NCI-H2029 treated with DMSO at 0.1 percent for 48 hours (cell line): ENCODE measurements at places on chromosomes 7 and 10.

DNA sequence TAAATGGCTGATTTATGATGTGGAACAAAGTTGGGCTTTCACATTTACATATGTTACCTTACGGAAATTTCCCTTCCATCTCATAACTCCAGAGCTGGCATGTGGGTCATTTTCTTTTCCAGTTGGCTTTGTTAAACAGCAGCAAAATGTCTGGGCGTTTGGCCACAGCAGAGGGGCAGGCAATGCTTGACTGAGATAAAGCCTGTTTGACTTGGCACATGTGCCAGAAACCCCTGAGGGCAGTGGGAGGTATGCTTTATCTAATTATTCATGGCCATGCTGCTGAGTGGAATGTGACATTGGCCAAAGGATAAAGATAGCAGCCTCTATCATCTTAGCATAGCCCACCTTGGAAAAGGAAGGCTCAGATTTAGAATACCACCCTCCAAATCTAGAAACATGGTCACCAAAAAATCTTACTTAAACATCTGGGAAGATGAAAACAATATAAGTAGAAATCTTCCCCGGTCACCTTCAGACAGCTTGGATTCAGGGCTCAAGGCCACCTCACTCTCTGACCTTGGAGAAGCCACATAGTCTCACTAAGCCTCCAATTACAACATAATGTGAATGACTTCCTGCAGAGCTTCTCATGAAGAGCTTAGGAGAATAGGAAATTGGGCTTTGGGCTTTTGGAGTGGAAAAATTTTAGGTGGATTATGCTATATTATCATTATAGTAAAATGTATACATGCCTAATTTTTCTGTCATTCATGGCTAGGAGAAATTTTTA lies 101.5 kb downstream of the GRM3 start:
- peak; percentile 76 for DNase-seq

- no peak for DNase-seq
Observed at GRCh38 chr10:30701451-30702173, 72.1 kb upstream of the LYZL2 start.

DNA sequence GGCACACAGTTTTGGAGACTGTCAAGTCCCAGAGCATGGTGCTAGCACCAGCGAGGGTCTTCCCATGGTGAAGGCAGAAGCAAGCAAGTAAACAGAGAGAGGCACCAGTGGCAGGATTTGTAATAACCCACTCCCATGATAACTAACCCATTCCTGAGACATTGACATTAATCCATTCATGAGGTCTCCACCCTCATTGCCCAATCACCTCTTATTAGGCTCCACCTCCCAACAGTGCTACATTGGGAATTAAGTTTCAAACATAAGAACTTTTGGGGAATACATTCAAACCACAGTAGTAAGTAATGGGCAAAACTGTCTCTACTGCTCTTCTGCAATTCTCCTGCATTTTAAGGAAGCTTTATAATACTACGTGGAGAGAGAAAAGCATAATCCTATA lies 193.6 kb downstream of the CACNA2D1 start:
- no peak for DNase-seq

GRCh38 chr7:113856010-113856409 lies 62.8 kb downstream of the PPP1R3A start:
- DNase-seq, result no peak

DNA sequence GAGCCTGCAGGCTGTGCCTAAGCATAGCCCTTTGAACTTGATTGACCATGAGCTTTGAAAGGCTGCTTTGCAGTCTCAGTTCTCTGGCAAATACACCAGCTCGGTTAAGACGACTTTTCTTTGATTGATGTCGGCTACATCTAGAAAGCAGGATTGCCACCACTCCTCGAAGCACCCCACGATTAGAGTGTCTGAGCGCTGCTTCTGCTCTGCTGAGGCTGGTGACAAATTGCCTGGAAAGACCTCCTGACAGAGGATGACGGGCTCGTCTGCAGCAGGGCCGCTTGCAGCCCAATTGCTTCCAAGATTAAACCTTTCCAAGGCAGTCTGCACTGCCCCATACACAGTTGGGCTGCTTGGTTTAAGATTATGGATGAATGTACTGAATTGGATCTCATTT lies 182.0 kb downstream of the CUX1 start:
- no peak for DNase-seq

DNA sequence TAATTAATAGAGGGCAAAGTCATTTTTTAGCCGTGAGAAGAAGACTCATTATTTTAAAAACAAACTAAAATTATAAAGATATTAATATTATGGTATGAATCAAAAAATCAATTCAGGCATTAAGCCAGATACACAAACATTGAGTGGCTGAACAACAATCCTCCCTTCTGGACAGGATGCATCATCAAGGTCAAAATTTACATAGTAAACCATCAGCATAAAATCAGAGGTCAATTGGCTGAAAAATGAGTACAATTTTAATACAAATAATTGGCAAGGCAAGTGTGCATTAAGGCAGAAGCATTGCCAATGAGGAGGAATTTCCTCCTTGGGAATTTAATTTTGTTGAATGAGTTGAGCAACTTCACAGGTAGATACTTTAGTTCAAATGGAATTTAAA lies 108.2 kb downstream of the PCLO start:
- no peak for DNase-seq

- DNase-seq, result no peak
Observed at GRCh38 chr10:78651287-78651686, 417.5 kb upstream of the ZMIZ1 start.

DNA sequence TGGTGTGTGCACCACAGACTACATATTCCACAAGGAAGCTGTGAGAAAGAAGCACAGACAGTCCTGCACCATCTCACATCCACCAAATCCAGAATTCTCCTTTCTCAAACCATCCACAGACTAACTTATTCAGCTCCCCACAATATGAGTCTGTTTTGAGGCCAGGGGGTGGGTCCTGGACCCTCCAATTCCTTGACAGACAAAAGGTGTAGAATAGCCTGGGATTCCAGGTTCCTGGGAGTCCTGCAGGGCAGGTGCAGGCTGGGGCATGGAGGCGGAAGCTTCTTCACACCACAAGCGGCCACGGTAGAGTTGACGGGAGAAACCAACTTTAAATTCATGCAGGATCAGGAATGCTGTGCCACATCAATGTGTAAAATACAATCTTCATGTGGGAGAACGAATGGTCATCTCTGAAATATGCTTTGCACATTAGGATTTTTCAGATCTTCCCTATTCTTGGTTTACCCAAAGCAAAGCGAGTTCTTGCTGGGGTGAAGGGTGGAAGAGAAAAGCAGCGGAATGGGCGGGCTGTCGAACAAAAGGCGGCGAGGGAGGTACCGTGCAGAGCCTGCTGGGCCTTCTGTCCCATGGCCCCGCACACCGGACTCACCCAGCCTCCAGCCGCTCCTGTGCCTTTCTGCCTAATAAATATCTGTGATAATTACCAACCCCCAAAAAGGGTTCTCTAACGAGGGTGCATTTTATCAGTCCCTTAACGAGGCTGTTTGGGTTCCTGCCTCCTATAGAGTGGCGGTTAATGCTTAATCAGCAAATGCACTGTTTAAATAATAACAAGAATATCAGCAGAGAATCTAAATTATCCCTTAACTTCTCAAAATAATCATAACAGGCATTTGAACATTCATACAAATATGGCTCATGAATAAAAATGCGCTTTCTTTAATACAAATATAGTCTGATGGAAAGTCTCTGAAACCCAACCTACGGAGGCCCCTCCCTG lies 514.0 kb downstream of the DNAJB6 start:
- DNase-seq, result no peak

DNA sequence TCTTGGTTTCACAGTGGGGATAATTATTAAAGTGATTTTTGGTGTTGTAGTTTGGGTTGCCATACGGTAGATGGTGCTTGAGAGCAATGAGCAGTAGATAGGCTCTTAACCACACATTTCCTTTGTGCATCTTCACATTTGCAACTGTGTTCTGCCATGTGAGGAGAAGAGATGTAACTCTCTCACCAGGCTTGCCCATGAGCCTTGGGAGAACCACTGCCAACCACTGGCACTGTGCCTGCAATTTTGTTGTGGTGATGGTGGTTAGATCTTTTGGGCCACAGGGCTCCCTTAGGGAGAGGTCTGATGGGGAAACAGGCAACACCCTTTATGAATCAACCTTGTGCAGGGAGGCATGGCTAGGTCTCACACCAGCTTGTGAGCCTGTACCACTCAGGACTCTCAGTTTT lies 204.3 kb downstream of the CCDC7 start:
- DNase-seq, result no peak

DNA sequence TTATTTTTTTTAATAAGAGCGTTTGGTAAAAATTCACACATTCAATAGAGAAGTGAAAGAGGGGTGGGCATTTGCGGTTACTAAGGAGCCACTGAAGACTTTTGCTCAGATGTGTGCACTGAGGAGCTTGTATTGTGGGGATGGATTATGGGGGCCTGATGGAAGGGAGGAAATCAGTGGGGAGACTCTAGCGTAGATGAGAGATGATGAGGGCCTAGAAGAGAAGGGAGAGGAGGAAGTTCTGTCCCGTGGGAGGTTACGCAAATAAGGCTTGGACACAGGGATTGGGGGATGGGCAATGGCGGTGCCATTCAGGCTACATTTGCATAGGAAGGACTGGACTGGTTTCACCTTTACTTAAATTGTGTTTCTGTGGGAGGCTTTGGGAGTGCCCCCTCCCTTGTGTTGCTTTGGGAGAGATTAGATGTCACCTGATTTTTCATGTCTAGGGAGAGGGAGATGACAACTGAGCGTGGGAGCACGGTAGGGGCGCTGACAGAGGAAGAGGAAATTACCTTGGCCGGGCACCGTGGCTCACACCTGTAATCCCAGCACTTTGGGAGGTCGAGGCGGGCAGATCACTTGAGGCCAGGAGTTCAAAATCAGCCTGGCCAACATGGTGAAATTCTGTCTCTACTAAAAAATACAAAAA lies 2.2 kb upstream of the HIP1 start:
- DNase-seq, result no peak

DNA sequence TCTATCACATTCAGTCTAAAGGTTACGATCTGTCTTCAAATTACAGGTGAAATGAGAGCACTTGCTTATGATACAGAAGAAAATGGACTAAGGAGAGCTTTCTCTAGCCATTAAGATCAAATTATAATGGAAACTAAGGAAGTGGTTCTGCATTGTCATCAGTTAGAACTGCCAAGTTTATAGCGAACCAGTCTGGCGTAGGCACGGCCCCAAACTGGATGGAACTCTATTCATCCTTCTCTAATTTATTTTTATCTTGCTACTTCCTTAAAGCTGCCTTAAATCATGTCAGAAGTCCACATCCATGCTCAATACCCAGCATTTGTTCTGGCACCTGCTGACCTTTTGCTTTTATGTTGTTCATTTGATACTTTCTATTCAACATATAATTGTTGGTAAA lies 63.7 kb upstream of the APBB1IP start:
- DNase-seq, result no peak

GRCh38 chr10:1419796-1420610 lies 317.3 kb downstream of the ADARB2 start:
- no peak for DNase-seq

GRCh38 chr7:64642046-64642445 lies 23.9 kb upstream of the ZNF107 start:
- no peak for DNase-seq

GRCh38 chr10:99084161-99084560 lies 151.5 kb downstream of the HPSE2 start:
- no peak for DNase-seq

DNA sequence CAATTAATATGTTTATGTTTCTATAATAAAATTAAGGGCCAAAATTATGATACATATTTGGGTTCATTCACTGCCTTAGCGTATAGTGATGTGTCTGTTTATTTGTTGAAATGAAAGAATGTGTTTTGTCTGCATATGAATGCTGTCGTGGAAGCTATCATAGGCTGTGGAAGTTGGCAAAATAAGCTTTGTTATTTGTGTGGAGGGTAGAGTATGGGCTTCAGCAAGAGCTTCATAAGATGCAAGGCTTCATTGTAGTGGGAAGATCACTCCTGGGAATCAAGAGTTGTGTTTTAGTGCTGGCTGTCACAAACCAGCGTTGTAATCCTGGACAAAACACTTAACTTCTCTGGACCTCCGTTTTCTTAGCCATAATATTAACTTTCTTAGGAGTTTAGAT lies 2.5 kb downstream of the SLK start:
- no peak for DNase-seq

GRCh38 chr7:79096361-79096805 lies 357.1 kb downstream of the MAGI2 start:
- DNase-seq, result no peak

GRCh38 chr7:114631249-114631822 lies 216.7 kb downstream of the FOXP2 start:
- no peak for DNase-seq

GRCh38 chr7:16579216-16579615 lies 52.6 kb downstream of the LRRC72 start:
- no peak for DNase-seq

DNA sequence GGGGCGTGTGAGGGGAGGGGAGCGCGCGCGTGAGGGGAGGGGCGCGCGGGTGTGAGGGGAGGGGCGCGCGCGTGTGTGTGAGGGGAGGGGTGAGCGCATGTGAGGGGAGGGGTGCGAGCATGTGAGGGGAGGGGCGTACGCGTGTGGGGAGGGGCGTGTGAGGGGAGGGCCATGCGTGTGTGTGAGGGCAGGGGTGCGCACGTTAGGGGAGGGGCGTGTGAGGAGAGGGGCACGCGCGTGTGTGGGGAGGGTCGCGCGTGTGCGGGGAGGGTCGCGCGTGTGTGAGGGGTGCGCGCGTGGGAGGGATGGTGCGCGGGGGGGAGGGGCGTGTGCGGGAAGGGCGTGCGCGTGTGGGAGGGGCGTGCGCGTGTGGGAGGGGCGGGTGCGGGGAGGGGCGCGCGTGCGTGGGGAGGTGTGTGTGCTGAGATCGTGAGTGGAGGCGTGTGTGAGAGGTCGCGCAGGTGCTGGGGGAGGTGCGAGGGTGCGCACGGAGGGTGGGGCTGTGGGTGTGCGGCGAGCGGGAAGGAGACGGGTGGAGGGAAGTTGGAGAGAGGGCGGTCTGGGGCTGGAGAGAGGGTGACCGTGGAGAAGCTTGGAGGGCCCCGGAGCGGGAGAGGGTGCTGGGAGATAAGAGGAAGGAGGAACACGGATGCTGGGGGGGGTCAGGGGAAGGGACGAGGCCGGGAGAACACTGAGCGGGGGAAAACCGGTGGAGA lies 19.7 kb downstream of the MXI1 start:
- no peak for DNase-seq

- no peak for DNase-seq
Observed at GRCh38 chr10:127561647-127562046, 12.5 kb downstream of the NPS start.

DNA sequence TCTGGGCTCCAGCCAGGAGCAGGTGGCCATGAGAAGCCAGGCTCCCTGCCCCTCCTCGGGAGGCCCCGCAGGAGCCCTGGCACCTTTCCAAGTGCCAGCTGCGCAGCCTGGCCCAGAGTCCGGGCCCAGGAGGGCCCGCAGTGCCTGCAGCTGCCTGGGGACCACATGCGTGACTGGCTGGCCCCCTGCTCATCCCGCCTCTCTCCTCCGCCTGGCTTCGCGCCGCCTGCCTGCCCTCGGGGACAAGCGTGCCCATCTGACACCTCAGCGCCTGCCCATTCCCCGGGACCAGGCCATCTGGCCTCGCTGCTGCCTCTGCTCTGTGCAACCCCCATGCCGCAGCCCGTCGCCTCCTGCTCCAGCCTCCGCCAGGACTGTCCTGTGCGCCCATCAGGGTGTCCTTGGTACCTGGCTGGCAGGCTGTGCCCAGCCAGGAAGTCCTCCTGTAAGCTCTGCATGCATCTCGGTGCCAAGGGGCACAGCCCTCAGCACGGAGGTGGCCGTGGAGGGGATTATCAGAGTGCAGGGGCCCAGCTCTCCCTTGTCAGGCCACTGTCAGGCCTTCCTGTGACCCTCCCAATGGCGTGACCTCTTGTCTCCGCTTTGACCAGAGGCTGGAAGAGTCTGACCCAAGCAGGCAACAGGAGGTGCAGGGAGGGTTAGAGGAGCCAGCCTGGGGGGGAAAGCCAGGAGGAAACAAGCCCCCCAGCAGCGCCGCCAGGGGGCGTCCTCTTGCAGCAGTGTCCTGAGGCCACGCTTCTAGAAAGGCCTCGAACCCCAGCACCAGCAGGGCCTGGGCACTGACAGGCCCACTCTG lies 50.5 kb downstream of the TMEM209 start:
- peak; percentile 61 for DNase-seq
